ENCODE measurements at places on chromosomes 4 and X. TPM values are rescaled to one million over a fixed set of nuclear protein-coding genes. Genes with fewer than 3 reads are reported as not detected.

- no peaks in the 10 kb centered on the region for H3K36me3 ChIP-seq
- no peak overlapping the region for H3K27ac ChIP-seq
- no peak overlapping the region for H3K4me3 ChIP-seq
- H3K27me3 ChIP-seq, result no peaks in the 10 kb centered on the region
These were observed 363.3 kb downstream of the PCDH7 start for GRCh38 chr4:31083456-31083855.

DNA sequence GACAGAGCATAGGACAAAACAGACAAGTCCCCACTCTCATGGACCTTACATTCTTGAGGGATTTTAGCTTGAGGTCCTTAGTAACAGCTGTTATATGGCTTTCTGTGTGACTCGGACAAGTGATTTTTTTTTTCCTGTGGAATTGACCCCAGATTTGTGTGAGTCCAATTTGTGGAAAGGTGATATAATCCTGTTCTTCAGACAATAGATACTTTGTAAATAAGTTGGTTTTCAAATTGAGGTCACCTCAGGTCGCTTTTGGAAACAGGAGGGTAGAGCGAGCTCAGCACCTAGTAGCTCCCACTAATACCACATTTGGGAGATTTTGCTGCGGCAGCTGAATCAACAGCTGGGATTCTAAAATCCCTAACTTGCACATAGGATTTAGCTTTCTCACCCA is 1008.8 kb downstream of the ADGRL3 start:
- no peak overlapping the region for H3K4me3 ChIP-seq
- no peaks in the 10 kb centered on the region for H3K36me3 ChIP-seq
- H3K27ac ChIP-seq, result no peak overlapping the region
- no peak for DNase-seq

DNA sequence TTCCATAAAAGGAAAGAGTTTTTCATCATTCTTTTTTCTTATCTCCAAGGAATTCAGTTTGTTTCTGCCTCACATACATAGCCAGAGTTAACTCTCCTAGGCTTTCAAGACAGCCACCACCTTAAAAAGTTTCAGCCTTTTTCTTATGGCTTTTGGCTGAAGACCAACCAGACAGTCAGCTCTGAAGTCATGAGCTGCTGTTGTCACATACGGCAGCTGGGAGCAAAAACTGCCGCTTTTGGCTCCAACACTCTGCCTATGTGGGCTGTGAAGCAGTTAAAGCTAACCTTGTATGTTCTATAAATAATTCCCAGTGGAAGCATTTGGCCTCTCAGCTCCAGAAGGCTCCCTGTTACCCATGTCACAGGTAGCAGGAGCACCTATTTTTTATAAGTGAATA is 104.1 kb downstream of the KLHL4 start:
- no peaks in the 10 kb centered on the region for H3K27me3 ChIP-seq
- H3K4me3 ChIP-seq, result no peak overlapping the region
- H3K36me3 ChIP-seq, result no peaks in the 10 kb centered on the region
- no peak overlapping the region for H3K27ac ChIP-seq

DNA sequence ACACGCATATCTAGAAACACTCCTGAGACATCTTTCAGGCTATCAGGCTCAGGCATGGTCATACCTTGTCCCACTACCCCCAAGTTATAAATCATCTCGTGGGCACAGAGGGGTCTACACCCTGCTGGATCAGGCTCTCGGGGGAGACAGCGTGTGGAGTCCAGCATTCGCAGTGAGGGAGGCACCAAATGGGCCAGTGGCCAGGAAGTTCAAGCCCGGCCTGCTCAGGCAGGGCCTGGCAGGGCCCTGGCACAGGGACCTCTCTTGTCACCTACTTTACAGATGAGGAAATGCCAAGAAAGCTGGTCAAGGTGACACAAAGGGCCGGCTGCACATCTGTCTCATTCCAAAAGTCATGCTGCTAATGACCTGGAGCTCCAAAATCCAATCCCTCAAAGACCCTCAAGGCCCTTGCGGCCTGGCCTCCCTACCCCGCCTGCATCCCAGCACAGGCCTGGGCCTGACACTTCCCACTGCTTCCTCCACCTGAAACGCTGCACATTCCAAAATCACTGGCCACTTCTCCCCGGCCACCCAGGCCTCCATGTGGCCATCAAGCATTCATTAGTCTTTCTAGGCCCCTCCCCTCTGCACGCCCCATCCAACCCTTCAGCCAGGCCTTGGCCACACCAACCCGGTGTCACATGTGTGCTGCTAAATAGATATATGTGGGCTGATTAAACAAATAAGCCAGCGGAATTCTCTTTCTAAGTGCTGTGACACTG is 35.6 kb downstream of the ACOX3 start:
- H3K27ac ChIP-seq, result no peak overlapping the region
- no peaks in the 10 kb centered on the region for H3K27me3 ChIP-seq
- H3K4me1 ChIP-seq, result no peaks in the 10 kb centered on the region
- no peak overlapping the region for H3K4me3 ChIP-seq

GRCh38 chr4:30721185-30722091 is 1.3 kb downstream of the PCDH7 start:
- no peaks in the 10 kb centered on the region for H3K36me3 ChIP-seq
- no peaks in the 10 kb centered on the region for H3K4me1 ChIP-seq
- peak overlapping the region; percentile 58 for H3K4me3 ChIP-seq
- no peak for DNase-seq
- no peaks in the 10 kb centered on the region for H3K27me3 ChIP-seq
- H3K27ac ChIP-seq, result peak overlapping the region; percentile 85

DNA sequence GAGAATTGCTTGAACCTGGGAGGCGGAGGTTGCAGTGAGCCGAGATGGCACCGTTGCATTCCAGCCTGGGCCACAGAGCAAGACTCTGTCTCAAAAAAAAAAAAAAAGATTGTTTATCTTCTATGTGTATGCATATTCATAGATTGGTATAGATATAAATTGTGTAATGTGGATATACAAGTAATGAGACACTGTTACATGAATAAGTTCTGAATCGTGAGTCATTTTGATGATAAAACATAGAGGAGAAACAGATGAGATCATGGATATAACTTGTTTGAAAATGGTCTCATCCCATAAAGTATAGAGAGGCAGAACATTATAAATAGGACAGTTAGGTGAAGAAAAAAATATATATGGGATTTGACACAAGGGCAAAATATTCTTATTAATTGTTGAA is 628.0 kb downstream of the IL1RAPL1 start:
- DNase-seq, result no peak
- H3K4me3 ChIP-seq, result no peak overlapping the region
- H3K27me3 ChIP-seq, result no peaks in the 10 kb centered on the region
- no peak overlapping the region for H3K27ac ChIP-seq

GRCh38 chr4:77342170-77342810 is 185.3 kb downstream of the CCNG2 start:
- DNase-seq, result no peak
- peaks cover 6% of the 10 kb centered on the region for H3K4me1 ChIP-seq
- H3K27ac ChIP-seq, result no peak overlapping the region
- no peaks in the 10 kb centered on the region for H3K36me3 ChIP-seq

DNA sequence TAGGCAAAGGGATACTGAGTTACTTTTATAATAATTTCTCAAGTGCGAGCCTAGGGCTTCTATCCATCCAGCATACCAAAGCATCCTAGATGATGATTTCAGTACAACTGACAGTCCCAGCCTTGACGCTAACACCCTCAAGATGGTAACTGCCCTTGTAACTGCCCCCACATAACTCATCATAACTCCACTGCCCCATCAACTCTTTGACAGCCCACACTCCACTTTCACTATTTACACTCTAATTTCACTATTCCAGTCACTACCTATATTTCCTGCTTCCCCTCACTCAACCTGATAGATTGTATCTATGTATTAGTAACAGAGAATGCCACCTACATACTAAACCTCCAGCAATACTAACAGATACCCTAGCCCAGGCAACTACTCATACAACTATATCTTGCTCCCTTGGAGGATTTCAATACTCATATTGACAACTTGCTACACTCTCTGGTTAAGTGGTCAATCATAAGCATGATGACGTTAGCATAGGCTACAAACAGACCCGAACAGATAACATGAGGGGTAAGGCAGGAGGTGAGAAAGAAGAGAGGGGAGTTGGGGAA is 65.0 kb downstream of the HUWE1 start:
- H3K4me3 ChIP-seq, result no peak overlapping the region
- no peak overlapping the region for H3K27ac ChIP-seq
- no peaks in the 10 kb centered on the region for H3K36me3 ChIP-seq
- no peaks in the 10 kb centered on the region for H3K4me1 ChIP-seq
- DNase-seq, result no peak

DNA sequence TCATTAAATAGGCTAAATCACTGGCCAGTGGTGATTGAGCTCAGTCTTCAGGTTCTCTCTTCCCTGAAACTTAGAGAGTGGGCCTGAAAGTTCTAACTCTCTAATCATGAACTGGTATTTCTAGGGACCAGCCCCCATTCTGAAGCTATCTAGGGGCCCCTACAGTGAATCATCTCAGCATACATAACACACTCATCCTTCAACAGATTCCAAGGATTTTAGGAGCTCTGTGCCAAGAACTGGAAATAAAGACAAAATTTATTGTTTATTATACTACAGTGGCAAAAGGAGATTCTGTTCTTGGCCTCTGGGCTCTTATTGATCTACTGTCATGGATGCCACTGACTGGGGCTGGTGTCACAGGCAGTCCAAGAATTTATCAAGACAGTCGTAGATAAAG is 263.8 kb upstream of the IGFBP7 start:
- DNase-seq, result no peak
- no peak overlapping the region for H3K4me3 ChIP-seq
- no peaks in the 10 kb centered on the region for H3K4me1 ChIP-seq
- H3K27ac ChIP-seq, result no peak overlapping the region
- 0 out of 2 replicates have a peak, but pooled peaks cover 1% of the 10 kb centered on the region for H3K27me3 ChIP-seq
- no peaks in the 10 kb centered on the region for H3K36me3 ChIP-seq

DNA sequence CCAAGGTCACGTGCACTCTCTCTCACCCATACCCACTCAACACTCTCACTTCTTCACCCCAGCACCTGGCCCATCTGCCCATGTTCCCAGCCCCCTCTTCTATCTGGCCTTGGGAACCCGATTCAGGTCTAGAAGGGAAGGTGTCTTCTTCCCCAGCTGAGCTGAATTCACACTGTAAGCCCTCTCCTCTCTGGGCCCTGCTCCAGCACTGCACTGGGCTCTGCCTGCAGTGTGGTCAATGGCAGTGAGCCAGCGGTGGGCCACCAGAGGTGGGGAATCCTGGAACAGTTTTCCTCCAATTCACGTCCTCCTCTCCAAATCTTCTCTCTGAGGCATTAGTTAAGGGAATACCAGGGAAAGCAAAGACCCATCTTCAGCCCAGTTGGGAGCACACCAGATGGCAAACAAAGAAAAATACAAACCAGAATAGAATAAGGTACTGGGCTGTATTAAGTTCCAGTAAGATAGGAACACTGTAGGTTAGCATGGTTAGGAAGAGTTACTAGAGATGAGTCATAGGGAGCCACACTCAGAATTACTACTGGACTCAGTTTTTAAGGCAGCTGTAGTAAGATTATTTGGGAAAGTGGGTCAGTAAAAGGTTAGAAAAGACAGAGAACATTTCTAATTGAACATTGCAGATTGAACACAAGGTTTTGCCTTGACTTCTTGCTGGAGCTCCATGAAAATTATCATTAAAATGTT is 5.0 kb downstream of the AWAT2 start:
- no peak overlapping the region for H3K27ac ChIP-seq
- no peak overlapping the region for H3K4me3 ChIP-seq
- no peaks in the 10 kb centered on the region for H3K36me3 ChIP-seq
- no peaks in the 10 kb centered on the region for H3K4me1 ChIP-seq
- no peak for DNase-seq
- H3K27me3 ChIP-seq, result no peaks in the 10 kb centered on the region

GRCh38 chr4:54587107-54587891 is 70.5 kb upstream of the KIT start:
- no peak overlapping the region for H3K27ac ChIP-seq
- no peaks in the 10 kb centered on the region for H3K36me3 ChIP-seq
- H3K27me3 ChIP-seq, result no peaks in the 10 kb centered on the region
- H3K4me1 ChIP-seq, result peaks cover 19% of the 10 kb centered on the region
- no peak for DNase-seq

DNA sequence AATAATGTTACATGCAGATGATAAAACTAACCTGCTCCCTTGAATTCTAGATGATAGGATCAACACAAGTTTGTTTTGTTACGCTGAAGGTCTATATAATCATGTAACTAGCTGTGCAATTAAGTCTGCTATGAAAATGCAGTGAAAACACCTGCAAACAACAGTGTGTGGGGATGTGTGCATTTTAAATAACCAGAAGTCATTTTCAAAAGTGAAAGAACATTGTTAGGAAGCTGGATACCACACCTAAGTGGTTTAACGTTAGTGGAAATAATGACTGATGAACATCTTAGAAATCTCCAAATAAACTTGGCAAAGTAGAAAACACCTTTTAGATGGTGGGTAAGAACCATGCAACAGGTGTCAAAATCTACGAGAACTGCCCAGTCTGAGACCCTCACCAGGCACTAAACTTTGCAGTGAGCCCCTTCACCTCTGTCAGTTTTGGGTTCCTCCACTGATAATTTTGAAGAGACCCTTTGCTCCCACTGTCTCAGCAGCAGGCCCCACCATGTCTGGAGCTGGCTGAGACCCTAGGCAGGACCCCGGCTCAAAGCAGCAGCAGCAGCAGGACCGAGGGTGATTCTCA is 36.6 kb downstream of the CHST7 start:
- H3K36me3 ChIP-seq, result no peaks in the 10 kb centered on the region
- no peak overlapping the region for H3K27ac ChIP-seq
- H3K4me1 ChIP-seq, result no peaks in the 10 kb centered on the region
- no peaks in the 10 kb centered on the region for H3K27me3 ChIP-seq

DNA sequence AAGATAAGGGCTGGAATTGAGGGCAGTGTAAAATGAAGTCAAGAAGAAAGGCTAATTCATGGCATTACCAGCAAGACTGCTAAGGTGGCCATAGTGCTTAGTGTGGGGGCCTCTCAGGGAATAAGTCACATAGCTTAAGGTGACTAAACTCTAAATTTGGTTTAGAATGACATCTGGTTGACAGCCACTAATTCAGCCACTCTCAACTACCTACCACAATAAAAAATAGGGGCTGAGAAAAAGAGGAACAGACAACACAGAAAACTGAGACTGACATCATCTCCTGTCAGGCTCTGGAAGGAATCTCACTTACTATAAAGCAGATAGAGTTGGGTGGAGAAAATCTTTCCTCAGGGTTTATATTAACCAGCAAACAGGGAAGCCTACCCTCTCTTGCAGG is 96.9 kb downstream of the CHRDL1 start:
- H3K4me1 ChIP-seq, result no peaks in the 10 kb centered on the region
- DNase-seq, result no peak
- H3K4me3 ChIP-seq, result no peak overlapping the region
- no peaks in the 10 kb centered on the region for H3K36me3 ChIP-seq

DNA sequence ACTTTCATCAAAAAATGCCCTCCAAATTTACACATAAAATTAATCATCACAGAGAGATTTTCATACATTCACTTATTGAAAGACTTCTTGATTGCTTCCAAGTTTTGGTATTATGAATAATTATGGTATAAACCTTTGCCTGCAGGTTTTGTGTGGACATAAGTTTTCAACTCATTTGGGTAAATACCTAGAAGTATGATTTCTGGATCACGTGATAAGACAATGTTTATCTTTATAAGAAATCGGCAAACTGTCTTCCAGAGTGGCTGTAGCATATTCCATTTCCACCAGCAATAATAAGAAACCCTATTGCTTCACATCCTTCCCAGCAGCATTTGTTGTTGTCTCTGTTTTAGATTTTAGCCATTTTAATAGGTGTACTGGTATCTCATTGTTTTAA is 1507.0 kb upstream of the IGFBP7 start:
- no peak overlapping the region for H3K4me3 ChIP-seq
- H3K27me3 ChIP-seq, result no peaks in the 10 kb centered on the region
- DNase-seq, result no peak
- no peak overlapping the region for H3K27ac ChIP-seq
- no peaks in the 10 kb centered on the region for H3K36me3 ChIP-seq

FAM47E gene
- 6.6 TPM for total RNA-seq

SASH3 gene
- not detected for total RNA-seq

RPL39 gene
- total RNA-seq, result 1,787 TPM

GPR143 gene
- total RNA-seq, result 4.6 TPM

S100P gene
- total RNA-seq, result 70.8 TPM

S100G gene
- total RNA-seq, result not detected

XAGE2 gene
- 5.7 TPM for total RNA-seq

All from Caco-2 (cell line).